Testis (tissue), 5 donors: ENCODE measurements at places on chromosomes 1 and 21. TPM values are rescaled to one million over a fixed set of nuclear protein-coding genes. Genes with fewer than 3 reads are reported as not detected.
A peak's percentile ranks its signal among the peaks of the same experiment; 100 is the strongest.

The C1orf210 gene
- total RNA-seq: not detected

The RGS1 gene
- total RNA-seq: 69.5 TPM

The SPATA46 gene
- total RNA-seq: 20.0 TPM

DNA sequence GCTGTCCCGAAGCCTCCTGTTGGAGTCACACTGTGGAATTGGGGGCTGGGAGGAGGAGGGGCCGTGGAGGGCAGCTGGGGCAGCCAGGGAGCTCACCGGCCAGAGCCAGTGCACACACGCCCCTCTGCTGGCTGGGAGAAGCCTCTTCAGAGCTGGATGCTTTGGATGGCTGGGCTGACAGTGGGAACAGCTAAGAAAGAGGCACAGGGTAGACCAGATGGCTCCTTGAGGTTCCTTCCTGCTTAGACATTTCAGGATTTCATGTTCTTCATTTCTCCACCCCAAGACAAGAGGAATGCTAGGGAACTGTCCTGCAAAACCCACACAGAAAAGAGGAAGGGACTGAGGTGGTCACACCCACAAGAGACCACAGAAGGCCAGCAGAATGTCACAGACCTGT, 254.8 kb upstream of the VAMP3 start:
- no peak for DNase-seq

DNA sequence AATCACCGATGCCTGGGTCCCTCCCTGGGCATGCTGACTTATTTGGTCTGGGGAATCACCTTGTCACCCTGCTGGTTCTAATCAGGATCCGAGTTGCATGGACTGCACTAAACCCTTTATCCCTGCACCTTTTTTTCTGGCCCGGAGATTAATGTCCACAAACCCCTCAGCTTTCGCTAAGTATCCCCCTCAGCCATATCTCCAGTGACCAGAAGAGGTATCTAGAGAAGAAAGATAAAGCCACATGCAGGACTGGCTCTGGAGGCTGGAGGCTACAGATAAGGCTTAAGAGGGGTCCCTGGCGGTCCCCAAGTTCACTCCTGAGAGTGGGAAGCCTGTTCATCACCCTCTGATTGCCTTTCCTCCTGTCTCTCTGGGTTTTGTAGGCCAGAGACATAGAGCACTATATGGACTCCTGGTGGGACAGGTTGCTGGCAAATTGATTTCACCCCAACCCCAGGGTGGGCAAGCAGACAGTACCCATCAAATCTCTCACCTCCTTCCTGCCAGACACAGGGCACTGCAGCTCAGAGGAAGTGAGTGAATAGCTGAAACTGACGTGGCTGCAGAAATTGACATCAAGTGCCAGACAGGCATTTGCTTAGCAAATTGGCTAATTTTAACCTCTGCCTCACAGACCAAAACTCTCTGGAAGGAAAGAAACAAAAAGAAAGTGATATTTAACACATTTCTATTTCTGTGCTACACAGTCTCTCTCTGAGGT, 38.8 kb downstream of the HMGB4 start:
- DNase-seq: no peak

GRCh38 chr21:40016667-40017066, 149.4 kb downstream of the PCP4 start:
- DNase-seq: no peak

DNA sequence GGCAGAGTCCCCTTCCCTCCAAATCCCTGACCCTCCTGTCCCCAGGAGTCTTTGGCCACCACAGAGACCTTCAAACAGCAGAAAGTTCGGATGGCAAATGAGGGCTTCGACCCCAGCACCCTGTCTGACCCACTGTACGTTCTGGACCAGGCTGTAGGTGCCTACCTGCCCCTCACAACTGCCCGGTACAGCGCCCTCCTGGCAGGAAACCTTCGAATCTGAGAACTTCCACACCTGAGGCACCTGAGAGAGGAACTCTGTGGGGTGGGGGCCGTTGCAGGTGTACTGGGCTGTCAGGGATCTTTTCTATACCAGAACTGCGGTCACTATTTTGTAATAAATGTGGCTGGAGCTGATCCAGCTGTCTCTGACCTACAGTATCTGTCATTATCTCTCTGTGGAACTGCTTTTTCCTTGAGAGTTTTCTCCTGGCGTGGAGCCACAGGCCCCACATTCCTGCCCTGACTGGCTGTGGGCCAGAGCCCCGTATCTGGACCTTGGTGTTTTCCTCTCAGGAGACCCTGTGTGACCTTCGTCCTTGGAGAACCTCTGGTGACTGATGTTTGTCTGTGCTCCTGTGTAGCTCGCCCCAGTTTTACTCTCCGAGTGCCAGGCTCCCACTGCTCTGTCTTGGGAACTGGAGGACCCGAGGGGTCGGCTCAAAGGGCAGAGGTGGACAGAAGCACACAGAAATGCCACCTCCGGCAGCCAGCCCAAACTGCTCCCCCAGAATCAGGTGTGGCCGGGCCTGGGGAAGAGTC, 4.8 kb downstream of the SLC27A3 start:
- peak; percentile 69 for DNase-seq
